Stimulated activated CD8-positive, alpha-beta memory T cell treated with anti-CD3 and anti-CD28 coated beads, Interleukin-2, amount 100 ng/mL, for 1 hour (primary cell): ENCODE measurements at places on chromosomes 6 and 20.

GRCh38 chr6:89970609-89971337 lies 76.5 kb downstream of the GJA10 start:
- DNase-seq: no peak

- DNase-seq: no peak
These were observed 39.2 kb upstream of the RIN2 start for GRCh38 chr20:19718880-19719279.

DNA sequence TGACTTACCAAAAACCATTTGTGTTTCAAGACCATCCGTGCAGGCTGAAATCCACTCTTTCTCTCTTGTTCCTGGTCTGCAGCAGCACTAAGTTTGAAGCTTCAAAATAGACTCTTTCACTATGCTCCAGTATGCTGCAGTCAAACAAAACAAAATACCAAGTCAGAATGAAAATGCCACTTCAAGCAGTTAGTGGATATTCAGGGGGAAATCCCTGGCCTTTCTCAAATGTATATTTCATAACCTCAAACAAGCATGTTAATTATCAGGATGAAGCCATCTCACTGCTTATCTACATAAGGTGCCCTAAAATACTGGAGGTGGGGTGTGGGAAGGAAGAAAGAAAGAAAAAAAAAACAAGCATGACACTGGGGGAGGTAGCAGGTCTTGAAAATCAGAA lies 103.5 kb downstream of the ATXN1 start:
- no peak for DNase-seq

- DNase-seq: no peak
These were observed 39.5 kb downstream of the HDDC2 start for GRCh38 chr6:125262016-125263013.

DNA sequence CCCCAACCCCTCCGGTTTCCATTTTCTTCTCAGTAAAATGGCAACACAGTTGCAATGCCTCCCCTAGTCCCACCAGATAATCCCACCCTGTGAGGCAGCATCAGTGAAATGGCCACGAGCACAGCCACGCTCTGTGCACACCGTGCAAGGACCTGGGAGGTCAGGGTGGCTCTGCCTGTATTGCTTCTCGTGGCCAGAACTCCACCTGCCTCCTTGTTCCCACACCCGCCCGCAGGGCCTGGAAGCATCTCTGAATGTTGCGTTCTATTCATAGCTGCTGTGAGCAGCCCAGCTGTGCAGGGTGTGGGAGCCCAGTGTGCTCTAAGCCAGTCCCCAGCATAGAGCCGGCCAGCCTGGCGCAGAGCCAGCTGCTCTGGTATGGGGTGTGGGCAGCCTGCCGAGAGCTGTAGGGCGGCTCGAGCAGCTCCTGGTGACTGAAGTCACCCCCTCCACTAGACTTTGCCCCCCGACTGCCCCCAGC lies 161.1 kb downstream of the DLL1 start:
- DNase-seq: no peak

- DNase-seq: no peak
These were observed 17.5 kb downstream of the ZNF391 start for GRCh38 chr6:27406085-27406484.

DNA sequence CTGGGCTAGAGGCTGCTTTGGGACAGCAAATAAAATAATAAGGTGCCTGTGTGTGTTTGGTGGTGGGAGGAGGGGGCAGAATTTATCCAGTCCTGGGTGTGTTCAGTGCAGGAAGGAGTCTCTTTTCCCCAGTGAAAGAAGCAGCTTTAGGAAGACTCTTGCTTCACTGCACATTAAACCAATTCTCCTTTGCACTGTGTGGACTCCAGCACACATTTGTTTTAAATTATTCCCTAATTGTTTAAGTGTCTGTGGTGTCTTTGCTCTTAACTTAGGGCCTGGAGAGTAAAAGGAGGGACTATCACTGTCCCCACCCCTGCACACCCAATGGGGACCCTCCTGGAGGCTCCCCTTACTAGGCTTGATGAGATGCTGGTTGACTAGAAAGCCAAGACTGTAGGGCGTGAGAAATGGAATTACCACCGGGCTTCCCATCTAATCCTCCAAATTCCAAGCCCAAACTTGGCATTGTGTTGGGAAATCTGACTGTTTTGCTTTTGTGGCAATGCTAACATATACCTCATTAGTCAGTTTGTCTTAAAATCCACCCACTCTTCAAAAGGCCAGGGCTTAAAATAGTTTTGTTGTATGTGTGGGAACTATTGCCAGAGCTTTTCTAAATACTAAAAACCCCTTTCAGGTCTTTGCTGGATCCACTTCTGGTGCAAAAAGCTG lies 13.5 kb upstream of the DAAM2 start:
- no peak for DNase-seq

DNA sequence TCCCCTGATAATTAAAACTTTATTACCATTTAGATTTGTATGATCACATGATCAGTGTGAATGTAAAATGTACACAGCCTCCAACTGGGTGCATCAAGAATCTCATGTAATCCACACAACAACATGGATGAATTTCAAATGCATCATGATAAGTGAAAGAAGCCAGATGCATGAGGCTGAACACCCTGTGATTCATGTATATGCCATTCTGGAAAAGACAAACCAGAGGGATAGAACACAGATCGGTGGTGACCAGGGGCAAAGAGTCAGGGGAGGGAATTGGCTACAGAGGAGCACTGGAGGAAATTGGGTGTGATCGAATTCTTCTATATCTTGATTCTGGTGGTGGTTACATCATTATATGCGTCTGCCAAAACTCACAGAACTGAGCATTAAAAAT lies 170.7 kb upstream of the SLC24A3 start:
- no peak for DNase-seq

DNA sequence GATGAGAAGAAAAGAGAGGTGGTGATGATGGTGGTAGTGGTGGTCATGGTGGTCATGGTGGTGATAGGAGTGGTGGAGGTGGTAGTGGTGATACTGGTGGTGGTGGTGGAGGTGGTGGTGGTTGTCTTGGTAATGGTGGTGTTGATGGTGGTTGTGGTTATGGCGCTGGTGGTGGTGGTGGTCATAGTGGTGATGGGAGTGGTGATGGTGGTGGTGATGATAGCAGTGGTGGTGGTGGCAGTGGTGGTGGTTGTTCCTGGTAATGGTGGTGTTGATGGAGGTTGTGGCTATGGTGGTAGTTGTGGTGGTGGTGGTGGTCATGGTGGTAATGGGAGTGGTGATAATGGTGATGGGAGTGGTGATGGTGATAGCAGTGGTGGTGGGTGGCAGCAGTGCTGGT lies 36.8 kb downstream of the HAO1 start:
- no peak for DNase-seq

DNA sequence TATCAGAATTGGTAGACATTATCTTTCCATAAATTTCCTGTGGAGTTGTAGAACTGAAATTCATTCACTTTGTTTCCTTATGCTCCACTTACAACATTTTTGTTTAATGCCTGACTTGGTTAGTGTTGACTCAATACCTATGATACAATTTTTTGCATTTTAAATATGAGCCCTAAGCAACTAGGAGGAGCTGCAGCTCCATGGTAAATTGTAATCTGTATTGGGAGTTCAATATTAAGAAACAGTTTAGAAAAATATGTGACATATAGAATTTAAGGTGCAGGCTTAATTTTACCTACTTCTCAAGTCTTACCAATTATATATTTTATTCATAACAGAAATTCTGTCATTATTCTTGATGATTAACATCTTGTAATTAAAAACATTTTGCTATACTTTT lies 868.3 kb downstream of the EYS start:
- no peak for DNase-seq

- DNase-seq: no peak
These were observed 175.0 kb downstream of the CARMIL1 start for GRCh38 chr6:25454136-25454535.

DNA sequence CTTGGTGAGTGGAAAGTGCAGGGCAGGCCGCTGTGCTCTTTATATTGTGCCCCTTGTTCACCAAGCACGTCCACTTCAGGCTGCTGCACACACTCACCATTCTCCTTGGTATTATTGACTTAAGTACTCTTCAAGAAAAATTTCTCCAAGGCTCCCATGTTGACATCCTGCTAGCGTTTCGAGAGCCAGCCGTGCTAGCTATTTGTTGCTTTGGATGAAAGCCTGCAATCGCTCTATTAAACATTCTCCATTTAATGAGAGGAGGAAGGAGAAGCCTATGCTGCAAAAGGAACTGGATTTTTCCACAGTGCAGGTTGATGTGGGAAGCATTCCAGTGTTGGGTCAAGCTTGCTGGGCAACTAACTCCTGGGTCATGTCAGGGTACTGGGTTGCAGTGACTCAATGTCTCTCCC lies 113.5 kb downstream of the CD83 start:
- no peak for DNase-seq

GRCh38 chr6:143267760-143268159 lies 182.7 kb downstream of the ADAT2 start:
- DNase-seq: no peak

DNA sequence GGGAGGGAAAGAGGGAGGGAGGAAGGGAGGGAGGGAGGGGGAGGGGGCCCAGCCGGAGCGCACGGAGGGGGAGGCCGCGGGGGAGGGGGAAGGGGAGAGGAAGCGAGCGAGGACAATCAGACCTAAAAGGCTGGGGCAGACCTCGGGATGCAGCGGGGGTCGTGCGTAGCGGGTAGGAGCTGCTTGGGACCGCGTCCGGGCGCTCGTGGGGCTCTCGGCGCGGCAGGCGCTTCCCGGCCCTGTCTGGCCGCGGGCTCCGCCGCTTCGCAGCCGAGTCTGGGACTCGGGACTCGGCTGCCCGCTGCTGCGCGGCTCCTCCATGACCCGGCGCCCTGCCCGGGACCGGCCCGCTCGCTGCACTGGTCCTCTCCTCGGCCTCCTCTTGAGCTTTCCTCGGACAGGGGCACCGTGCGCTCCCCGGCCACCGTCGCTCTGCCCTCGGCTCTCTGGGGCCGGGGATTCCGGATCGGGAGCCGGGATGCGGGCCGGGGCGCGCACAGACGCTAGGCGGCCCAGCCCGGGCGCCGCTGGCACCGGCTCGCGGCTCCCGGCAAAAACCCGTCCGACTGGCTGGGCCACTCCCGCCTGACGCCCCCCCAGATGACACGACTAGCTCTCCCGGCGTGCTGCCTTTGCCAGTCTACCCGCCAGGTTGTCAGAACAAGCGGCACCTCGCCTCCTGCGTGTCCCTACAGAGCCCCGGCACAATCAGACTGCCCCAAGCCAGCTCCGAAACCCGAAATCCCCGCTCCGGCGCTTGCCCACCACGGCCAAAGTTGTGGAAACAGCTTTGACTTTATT lies 2.2 kb downstream of the TFAP2A start:
- no peak for DNase-seq

GRCh38 chr6:113732384-113732966 lies 124.7 kb upstream of the MARCKS start:
- DNase-seq: no peak
